ENCODE measurements at places on chromosomes 1 and 21.

GRCh38 chr1:44786138-44786840 lies 1.7 kb downstream of the BEST4 start:
- no peak for DNase-seq

GRCh38 chr1:232192781-232193450 lies 437.0 kb downstream of the SIPA1L2 start:
- no peak for DNase-seq

GRCh38 chr1:55285834-55286233 lies 70.7 kb upstream of the USP24 start:
- no peak for DNase-seq

DNA sequence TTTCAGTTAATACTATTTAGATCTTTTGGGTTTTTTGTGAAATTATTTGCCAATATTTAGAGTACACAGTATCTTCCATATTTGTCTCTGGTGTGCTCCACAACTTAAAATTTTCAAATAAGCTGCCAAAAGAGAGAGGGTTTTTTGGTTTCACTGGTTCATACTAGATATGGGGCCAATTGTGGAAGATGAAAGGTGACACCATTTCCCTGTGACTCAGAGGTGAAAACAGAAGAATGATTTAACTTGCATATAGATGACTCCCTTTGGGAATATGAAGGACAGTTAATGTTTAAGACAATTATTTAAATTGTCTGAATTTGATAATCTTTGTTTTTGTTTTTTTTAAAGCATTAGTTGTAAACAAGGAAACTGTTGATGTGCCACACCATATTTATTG lies 37.5 kb downstream of the IVNS1ABP start:
- DNase-seq = peak; percentile 35

GRCh38 chr1:192462616-192463015 lies 113.0 kb upstream of the RGS1 start:
- DNase-seq = no peak

Measured in stromal cell of bone marrow (primary cell).